ENCODE measurements at places on chromosomes 7 and 10. TPM values are rescaled to one million over a fixed set of nuclear protein-coding genes. Genes with fewer than 3 reads are reported as not detected.

SLC16A12 gene
- 0.45 TPM for total RNA-seq

LIPK gene
- total RNA-seq, result not detected

FRMD4A gene
- total RNA-seq, result 3.0 TPM

SLIT1 gene
- total RNA-seq, result 0.07 TPM

CALY gene
- total RNA-seq, result 0.74 TPM

TMEM72 gene
- total RNA-seq, result not detected

CEP55 gene
- total RNA-seq, result 60.9 TPM

DLX5 gene
- not detected for total RNA-seq

PILRA gene
- 3.6 TPM for total RNA-seq

RNF148 gene
- not detected for total RNA-seq

BTBD16 gene
- 0.66 TPM for total RNA-seq

ICA1 gene
- 1.1 TPM for total RNA-seq

SLC18A3 gene
- not detected for total RNA-seq

ACSL5 gene
- 0.39 TPM for total RNA-seq

CNPY1 gene
- not detected for total RNA-seq

PANK1 gene
- total RNA-seq, result 5.9 TPM

PIP gene
- 0.16 TPM for total RNA-seq

TUBAL3 gene
- 0.31 TPM for total RNA-seq

ZNF282 gene
- total RNA-seq, result 24.8 TPM

WEE2 gene
- total RNA-seq, result not detected

GDF2 gene
- total RNA-seq, result not detected

GJD4 gene
- not detected for total RNA-seq

EZH2 gene
- 19.1 TPM for total RNA-seq

CDC14C gene
- 0.03 TPM for total RNA-seq

TSPAN15 gene
- 102 TPM for total RNA-seq

ODAD2 gene
- total RNA-seq, result 0.17 TPM

HABP2 gene
- 0.09 TPM for total RNA-seq

HOXA7 gene
- total RNA-seq, result 5.2 TPM

FAM171A1 gene
- 19.8 TPM for total RNA-seq

CYP3A4 gene
- 0.10 TPM for total RNA-seq

Measured in A549 treated with AZD2906 at 1 μM for 4 hours (cell line).